ENCODE measurements at places on chromosomes 2 and 18.

DNA sequence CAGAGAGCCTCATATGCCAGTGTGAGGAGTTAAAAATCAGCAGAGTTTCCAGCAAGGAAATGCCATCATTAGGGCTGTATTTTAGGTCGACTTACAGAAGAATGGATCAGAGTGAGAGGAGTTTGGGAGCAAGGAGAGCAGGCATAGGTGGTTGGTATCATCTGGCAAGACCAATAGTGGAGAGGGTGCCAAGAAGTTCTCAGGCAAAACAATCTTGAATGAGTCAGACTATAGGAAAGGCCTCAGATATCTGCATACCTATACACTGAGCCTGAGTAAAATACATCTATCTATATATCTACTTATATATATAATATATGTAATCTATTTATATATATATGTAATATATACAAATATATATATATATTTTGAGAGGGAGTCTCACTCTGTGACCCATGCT, 57.3 kb downstream of the TMEFF2 start:
- no peak for DNase-seq

- DNase-seq, result no peak
These were observed 39.5 kb upstream of the RTN4 start for GRCh38 chr2:55089726-55090125.

- no peak for DNase-seq
These were observed 364.1 kb downstream of the SS18 start for GRCh38 chr18:25726298-25726697.

- no peak for DNase-seq
These were observed 75.6 kb downstream of the TPGS2 start for GRCh38 chr18:36752929-36753865.

GRCh38 chr2:102187496-102188150, 800 bp downstream of the IL1RL2 start:
- no peak for DNase-seq

DNA sequence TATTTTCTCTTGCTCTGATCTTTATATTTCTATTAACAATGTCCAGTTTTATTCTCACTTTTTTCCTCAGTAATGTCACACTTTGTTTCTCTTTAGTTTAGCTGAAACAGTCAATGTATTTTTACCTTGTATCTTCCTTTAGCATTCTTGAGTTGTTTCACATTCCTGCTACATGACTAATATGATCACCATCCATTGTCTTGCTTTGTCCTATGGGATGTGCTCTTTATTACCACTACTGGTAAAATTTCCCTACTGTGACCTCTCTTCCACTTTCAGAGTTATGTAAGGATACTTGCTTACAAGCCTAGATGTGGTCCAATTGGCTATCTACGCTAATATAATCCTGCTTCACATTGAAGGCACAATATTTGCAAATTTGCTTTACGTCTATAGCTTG, 457.9 kb downstream of the PIK3C3 start:
- DNase-seq, result no peak

- no peak for DNase-seq
These were observed 8.0 kb upstream of the SF3B1 start for GRCh38 chr2:197442857-197443256.

DNA sequence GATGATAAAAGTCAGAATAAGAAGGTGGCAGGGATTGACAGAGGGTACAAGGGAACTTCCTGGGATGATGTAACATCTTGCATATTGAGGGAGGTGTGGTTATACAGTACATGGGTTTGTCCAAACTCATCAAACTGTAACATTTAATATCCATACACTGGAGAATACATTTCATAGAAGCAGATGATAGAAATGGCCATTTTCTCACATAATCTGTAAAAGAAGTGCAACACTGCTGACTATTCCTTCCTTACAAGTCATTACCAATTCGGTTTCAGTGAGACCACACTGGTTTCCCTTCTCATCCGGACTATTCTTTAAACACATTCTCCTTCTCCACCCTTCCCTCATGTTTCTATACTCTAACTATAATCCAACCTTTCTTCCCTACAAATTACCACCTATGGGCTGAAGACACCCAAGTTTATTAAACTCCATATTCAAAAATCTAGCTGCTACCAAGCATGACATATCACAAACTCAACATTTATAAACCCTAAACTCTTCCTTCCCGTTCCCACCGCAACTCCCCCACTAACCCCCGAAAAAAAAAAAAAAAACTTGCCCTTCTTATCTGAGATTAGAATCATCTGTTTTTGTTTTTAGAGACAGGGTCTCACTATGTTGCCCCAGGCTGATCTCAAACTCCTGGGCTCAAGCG, 1.6 kb downstream of the COX7A2L start:
- no peak for DNase-seq

DNA sequence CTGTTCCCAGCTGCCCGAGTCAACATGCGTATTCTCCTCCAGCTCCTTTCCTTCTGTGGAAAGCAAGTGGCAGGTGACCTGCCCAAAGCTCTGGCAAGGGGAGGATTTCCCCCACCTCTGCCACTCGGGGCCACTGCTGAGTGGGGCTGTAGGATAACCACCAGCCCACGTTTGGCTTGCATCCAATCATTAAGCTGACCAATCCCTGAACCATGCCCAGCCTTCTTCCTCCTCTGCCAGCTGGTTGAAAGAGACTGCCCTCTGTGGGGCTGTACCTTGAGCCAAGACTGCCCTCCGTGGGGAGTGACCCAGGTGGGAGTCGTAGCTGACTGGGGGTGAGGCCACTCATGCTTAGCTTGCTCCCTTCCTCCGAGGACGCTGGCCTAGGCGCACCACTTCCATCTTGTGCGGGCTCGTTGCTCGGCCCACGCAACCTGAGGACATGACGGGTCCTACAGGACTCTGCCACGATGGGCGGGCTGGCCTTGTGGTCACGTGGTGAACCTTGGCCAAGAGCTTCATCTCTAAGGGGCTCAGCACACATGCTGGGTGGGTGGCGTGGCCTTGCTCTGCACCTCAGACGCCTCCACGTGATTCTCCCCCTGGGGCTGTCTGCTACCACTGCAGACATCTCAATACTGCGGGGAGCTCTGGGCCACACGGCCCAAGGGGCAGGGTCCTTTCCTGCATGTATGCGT, 112.1 kb downstream of the NDUFA10 start:
- no peak for DNase-seq

- DNase-seq, result no peak
These were observed 197.4 kb downstream of the VAPA start for GRCh38 chr18:10111191-10111590.

DNA sequence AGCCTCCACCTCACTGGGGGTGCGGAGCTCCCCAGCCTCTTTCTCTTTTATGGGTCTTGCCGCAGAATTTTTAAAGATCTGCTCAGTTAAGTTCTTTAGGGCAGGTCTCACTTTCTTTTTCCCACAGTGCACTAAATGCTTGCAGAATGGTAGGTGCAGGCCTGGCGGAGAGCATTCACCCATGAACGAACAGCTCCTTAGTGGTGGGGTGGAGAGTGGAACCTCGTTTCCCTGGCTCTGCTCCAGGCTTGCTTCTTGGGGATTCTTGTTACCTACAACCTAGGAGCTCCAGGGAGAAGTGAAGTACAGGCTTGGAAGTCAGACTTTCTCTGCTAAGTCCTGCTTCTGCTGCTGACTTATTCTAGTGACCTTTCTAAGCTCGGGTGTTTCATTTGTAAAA, 70.3 kb upstream of the PXDN start:
- no peak for DNase-seq

- no peak for DNase-seq
These were observed 28.4 kb upstream of the PXDN start for GRCh38 chr2:1772471-1773267.

DNA sequence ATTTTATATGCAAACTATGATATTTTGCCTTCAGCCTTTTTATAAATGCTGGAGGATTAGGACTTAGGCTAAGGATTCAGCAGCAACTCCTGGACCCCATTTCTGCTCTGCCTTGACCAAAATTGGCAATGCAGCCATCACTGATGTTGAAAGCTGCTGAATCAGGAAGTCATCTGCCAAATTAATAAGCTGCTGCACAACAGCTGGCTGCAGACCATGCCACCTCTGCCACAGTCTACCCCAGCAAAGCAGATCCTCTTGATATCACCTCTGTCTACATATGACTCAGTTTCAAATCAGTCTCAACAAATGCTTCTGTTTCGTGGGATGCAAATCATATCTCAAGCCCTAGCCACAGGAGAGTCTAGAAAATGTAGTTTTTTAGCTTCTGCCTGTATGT, 7.1 kb upstream of the SOS1 start:
- DNase-seq, result no peak

DNA sequence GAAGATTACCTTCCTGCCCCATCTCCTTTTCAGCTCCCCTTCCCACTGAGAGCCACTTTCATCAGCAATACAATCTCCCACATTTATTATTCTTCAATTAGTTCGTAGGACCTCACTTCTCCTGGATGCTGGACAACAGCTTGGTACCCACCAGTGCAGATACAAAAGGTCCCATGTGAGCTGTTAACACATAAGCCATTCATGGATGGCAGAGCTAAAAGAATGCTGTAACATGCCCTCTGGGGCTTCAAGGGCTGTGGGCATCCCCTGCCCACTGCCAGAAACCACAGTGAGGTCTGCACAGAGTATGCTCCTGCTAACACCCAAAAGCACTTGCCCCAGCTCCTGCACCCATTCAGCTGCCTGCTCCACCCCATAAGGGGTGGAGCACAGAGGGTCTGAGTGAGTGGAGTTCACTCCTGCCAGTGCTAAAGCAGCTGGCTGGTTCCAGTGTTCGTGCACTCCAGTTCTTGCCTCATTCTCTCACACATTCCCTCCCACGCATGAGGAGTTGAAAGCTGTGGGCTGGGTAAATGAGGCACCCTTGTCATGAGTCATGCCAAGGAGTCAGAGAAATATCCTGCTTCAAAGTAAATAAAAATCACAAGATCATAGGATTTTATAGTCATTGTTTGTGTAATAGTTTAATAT, 305.9 kb upstream of the TMEFF2 start:
- no peak for DNase-seq

- no peak for DNase-seq
These were observed 73.5 kb upstream of the C2orf15 start for GRCh38 chr2:99067871-99068625.

GRCh38 chr2:224039770-224040440, 819 bp upstream of the SERPINE2 start:
- DNase-seq, result no peak

- no peak for DNase-seq
These were observed 184.3 kb downstream of the CTNNA2 start for GRCh38 chr2:79697200-79697599.

GRCh38 chr18:56118422-56118821, 520.0 kb downstream of the TXNL1 start:
- DNase-seq, result no peak

DNA sequence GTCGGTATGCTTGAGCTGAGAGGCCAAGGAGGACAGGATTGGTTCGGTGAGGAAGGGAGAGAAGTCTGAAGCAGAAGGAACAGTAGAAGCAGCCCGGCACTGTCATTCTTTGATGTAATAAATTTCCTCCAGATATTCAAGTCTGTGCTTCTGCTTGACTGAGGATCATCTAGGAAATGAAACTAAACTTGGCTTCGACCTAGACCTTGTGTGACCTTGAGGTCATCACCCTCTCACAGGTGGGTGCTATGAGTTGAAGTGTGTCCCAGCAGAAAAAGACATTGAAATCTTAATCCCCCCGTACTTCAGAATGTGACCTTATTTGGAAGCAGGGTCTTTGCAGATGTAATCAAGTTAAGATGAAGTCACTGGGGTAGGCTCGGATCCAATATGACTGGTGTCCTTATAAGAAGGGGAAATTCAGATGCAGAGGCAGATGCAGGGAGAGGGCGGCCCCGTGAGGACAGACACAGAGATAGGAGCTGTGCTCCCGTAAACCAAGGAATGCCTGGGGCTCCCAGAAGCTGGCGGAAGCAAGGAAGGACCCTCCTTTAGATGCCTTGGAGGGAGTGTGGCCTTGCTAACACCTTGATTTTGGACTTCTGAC, 49.0 kb downstream of the PRKCE start:
- no peak for DNase-seq

GRCh38 chr2:1654696-1655374, 89.5 kb downstream of the PXDN start:
- no peak for DNase-seq

DNA sequence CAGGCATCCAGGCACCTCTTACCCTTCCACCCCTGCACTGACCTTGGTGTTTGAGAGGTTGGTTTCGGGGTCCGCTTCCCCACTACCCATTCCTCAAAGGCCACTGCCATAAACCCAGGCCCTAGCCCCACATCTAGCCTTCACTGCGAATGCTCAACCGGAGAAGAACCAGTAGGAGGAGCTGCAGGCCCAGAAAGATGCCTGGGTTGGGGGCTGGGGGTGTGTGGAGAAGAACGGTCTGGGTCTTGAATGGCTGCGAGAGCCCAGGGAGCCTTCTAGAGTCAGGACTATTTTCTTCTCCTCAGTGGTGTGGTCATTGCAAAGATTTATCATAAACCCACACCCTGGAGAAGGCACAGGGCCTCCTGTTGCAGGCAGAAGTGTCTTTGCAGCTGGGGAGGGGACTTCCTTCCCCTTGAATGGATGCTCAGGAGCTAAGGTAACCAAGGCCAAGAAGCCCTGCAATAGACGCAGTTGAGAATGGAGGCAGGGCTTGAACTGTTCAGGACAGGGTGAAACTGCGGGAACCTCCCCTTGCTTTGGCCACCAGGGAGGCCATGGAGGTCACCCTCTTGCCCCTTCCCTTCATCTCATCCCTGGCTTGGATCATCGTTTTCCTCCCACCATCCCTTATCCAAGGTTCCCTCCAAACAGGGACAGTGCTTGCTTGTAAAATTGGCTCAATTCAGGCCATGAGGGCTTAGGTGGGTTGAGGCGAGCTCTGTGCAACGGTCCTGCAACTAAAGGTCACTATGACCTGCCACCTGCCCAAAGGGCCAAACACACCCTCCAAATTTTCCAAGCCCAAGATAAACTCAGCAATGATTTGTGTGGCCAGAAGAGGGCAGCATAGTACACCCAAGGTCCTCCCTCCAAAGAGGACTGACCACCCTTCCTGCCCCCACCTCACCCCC, 20.9 kb downstream of the THNSL2 start:
- DNase-seq, result no peak

DNA sequence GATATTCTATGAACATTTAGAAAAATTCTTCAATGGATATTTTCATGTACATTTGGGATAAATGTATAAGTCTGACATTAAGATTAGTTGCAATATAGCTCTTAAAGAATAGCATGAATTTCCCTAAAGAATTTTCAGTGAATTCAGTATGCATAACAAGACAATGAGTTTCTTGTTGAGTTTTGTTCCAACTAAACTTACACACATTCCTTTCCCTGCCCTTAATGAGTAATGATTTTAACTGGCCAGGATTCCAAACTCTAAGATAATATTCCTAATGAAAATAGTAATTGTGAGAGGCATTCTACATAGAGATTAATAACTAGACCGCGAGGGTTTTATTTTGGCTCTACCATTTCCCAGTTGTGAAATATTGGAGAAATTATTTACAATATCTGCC, 390.3 kb upstream of the GALNT5 start:
- no peak for DNase-seq
